CD4-positive, alpha-beta T cell (primary cell): ENCODE measurements at places on chromosomes 5 and 9.

DNA sequence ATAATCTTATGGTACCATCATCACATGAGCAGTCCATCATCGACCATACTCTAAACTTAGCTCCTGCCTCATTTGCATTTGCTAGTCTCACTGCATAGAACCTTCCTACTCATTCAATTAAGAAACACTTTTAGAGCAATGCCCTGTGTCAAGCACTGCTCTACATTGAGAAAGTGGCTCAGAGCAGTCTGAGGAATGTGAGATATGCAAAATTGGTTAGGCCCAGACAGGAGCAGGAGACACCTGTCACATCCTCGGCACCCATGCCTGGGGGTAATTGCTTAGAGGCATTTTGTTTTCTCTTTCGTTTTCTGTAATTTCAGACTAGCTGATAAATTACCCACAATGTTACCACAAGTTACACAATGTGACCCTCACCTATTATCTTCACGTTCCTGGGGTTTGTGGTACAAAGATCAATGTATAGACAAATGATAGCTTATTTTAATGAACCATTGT is 4.9 kb upstream of the RARS1 start:
- no peak for DNase-seq

- DNase-seq: no peak
Observed at GRCh38 chr9:38246833-38247232, 145.7 kb upstream of the ALDH1B1 start.

- no peak for DNase-seq
Observed at GRCh38 chr5:98248949-98249348, 524.5 kb upstream of the RGMB start.

DNA sequence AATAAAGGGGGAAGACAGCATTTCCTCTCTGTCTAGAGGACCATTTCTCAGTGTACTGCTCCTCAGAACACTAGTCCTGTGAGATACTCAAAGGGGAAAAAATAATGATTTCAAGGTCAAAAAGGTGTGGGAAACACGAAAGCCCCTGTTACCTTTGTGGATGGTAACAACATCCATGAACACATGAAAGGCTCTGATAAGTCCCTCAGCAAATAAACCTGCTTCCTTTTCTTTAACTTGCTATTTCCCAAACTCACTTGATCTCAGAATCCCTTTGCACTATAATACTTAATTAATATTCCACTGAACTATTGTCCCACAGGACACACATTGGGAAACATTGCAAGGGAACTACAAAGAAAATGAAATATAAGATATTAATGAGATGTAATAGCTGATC is 65.6 kb downstream of the SMIM23 start:
- no peak for DNase-seq
